KG1 (cell line): ENCODE measurements at places on chromosomes 3 and 15.

GRCh38 chr15:66502491-66502890 is 2.2 kb downstream of the RPL4 start:
- no peak for DNase-seq

GRCh38 chr15:66578286-66578875 is 12.6 kb upstream of the LCTL start:
- no peak for DNase-seq

GRCh38 chr3:160676547-160677303 is at the start of gene ARL14:
TSS of gene ARL14 (plus strand) at chr3:160677160. CDS start at chr3:160677347, 187 bp downstream.
- DNase-seq: no peak

DNA sequence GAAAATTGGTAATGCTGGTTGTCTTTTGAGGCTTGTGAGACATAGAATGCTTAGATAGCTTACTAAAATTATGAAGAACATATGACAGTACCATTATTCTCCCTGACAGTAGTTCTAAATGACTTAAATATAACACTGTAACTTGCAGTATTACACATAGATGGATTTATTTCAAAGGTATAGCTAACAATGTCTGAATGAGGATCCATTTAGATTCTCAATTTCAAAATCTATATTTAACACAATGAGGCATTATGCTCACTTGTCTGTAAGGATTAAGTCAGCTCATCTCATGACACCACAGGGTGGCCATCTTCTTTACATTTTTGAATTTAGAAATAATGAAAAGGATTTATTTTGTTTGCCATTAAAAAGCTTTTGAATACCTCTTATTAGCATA is 108.4 kb downstream of the CCNL1 start:
- DNase-seq: no peak

DNA sequence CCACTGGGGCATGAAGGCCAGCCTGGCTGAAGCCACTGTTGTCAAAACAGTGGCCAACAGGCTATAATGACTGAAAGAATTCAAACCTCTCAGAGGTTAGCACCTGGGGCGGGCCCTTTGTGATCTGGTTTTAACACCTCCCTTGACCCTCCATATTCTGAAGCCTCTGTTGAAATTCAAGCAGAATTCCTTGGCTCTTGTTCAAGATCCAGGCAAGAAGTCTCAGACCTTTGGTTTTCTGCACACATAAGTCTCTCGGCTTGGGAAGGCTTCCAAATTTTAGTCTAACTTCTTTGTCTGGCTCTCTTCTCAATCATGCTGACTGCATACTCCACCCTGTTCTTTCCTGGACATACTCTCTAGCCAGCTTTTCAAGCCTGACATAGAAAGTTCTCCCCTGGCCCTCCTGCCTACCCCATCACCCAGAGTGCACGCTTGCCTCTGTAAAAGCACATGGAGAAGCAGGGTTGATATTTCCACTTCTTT is 144.5 kb downstream of the PDZRN3 start:
- DNase-seq: no peak

- no peak for DNase-seq
Observed at GRCh38 chr15:67901922-67902321, 62.1 kb upstream of the RNU6-1 start.

DNA sequence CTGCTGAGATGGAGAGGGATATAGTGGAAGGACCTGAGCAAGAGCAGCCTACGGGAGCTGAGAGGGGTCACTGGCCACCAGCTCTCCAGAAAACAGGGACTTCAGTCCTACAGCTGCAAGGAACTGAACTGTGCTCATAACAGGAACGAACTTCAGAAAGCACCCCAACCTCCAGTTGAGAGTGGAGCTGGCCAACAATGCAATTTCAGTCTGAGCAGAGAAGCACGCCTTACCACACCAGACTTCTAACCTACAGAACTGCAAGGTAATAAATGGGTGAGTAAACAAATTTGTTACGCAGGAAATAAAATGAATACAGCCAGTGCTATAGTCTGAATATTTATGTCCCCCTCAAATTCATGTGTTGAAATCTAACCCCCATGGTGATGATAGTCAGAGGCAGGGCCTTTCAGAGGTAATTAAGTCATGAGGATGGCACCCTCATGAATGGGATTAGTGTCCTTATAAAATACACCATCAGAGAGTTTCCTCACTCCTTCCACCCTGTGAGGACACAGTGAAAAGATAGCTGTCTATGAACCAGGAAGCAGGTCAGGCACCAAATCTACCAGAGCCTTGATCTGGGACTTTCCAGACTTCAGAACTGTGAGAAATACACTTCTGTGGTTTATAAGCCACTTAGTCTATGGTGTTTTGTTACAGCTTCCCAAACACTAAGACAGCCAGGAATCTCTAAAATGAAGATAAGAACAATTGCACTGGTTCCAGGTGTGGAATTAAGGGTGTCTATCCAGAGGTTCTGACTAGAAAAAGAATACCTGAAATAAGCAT is 58.6 kb downstream of the SYNM start:
- no peak for DNase-seq

DNA sequence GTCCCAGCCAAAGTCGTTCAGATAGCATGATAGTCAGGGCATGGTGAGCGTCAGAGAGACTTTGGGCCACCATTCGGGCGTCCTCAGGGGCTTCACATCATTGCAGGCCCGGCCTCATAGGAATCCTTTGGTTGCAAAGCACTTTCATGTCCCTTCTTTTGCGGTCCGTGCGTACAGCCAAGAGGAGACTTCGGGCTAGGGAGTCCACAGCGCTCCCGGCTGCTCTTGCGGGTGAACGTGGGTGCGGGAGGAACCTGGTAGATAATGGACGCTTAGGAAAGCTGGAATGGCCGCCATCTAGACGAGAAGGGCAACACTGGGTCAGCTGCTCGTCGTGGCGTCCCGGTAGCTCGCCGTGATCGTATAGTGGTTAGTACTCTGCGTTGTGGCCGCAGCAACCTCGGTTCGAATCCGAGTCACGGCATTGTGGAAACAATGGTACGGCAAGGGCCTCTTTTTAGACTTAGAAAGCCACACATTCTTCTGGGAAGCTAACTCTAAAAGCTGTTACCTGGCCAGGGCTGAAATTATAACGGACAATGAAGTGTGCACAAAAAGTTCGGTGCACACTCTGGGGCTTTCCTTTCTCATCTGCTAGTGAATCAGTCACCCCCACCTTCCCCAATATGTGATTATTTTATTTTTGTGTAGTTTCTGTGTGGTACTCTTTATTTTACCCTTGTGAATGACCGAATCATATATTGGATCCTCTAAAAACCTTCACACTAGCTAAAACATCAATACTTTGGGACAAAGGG is 13.2 kb upstream of the SHF start:
- peak; percentile 55 for DNase-seq

GRCh38 chr15:36265422-36265821 is 314.0 kb upstream of the CDIN1 start:
- no peak for DNase-seq

DNA sequence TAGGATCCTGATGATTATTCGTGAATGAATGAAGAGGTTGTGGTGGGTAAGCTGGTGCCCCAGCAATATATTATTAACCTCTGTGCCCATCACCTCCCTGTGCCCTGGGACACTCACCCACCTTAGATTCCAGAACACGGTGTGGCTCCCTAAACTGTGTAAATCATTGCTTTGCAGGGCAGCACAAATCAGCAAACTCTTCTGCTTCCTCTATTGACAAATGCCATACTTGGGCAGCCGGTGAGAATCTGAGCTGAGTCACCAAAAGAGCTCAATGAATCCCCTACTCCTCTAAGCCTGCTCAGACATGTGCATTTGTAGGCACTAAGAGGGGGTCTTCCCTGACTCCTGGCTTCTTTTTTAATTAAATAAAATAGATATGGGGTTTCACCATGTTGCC is 15.7 kb downstream of the UQCC5 start:
- no peak for DNase-seq

GRCh38 chr3:133211449-133211848 is 173.3 kb downstream of the TMEM108 start:
- peak; percentile 37 for DNase-seq
